Gastroesophageal sphincter (tissue), 4 donors: ENCODE measurements at places on chromosomes 16 and 17.
A peak's percentile ranks its signal among the peaks of the same experiment; 100 is the strongest.

- ATAC-seq, result peak; percentile 61
Measured at GRCh38 chr17:29572691-29573557, 4.4 kb downstream of the TP53I13 start.

DNA sequence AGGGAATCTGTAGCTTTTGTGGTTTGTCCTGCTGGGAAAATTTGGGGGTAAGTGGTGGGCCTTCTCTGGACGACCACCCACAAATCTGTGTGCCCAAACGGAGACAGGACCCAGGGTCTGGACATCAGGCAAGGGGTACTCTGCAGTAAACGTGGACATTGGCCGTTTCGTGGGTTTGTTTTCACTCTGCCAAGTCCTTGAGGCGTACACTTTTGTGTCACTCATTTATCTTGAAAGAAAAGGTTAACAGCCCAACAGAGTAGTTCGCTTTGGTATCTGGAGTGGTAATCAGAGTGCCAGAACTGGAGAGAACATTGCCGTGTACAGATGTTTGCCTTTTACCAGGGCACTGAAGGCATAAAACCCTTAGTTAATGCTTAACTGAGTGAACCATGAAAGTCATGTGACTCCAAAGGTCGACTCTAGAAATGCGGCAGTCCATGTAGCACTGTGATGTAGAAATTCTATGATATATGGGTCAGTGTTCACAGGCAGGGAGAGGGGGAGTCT, 15.4 kb downstream of the NAA60 start:
- no peak for ATAC-seq

- no peak for ATAC-seq
Measured at GRCh38 chr17:80908776-80909175, 82.9 kb upstream of the CHMP6 start.

DNA sequence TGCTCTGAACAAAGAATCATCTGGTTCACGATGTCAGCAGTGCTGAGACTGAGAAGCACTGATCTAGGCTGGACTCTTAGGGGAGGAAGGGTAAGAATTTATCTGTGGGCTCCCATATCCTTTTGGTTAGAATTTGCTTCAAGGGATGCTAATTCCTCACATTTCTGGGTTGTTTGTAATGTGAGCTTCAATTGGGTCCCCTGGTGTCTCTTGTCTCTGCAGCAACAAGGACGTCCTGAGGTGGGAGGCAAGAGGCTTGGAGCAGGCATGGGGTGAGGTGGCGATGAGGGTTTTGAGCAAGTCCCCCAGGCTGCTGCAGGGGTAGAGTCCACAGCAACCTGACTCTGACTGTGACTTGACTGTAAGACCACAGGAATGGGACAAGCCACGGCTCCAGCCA, 213.8 kb upstream of the NLRP1 start:
- no peak for ATAC-seq

GRCh38 chr17:77909816-77910215, 48.7 kb upstream of the TNRC6C start:
- no peak for ATAC-seq

GRCh38 chr16:50473356-50473945, 74.7 kb upstream of the NKD1 start:
- ATAC-seq, result no peak
